ENCODE measurements at places on chromosomes 6 and 20.
A peak's percentile ranks its signal among the peaks of the same experiment; 100 is the strongest.

GRCh38 chr6:138410048-138410735 lies 6.2 kb downstream of the HEBP2 start:
- no peak for DNase-seq

GRCh38 chr20:37337208-37337991 lies 8.5 kb upstream of the SRC start:
- no peak for DNase-seq

GRCh38 chr6:147000545-147001488 lies 203.4 kb upstream of the STXBP5 start:
- no peak for DNase-seq

DNA sequence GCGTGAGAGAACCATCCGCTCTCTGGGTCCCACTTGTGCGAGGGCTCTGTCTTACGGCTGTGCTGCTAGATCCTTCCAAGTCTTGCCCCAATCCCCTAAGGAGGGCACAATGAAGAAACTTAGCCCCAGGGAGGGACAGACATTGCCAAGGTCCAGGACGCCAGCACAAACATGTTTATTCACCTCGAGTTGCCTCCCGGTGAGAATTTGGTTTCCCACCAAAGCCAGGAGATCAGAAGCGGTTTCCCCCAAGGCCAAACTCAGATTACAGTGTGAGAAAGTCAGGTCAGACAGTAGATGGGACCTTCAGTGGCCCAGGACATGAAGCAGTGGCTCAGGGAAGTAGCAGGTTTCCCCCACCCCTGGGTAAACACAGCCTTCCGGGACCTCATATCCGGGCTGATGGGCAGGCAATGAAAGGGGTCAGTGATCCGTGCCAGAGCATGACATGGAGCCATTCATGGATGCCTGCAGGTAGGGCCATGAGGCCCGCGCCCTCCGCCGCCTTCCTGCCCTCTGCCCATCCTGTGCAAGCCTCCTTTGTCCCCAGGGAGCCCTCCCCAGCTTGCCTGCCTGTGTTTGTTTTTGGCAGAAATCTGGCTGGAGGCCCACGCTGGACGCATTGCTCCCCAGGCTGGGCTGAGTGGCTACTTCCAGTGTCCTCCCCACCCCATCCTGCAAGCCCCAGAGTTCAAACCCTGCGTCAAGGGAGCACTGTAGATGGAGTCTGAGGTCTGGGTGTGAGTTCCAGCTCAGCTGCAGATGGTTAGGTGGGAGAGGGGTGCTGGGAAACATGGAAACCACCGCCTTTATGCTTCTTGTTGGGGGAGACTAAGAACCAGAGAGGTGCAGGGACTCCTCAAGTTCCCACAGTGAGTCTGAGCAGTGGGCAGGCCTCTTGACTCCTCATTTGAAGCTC lies 2.0 kb downstream of the BPIFB2 start:
- DNase-seq: no peak

DNA sequence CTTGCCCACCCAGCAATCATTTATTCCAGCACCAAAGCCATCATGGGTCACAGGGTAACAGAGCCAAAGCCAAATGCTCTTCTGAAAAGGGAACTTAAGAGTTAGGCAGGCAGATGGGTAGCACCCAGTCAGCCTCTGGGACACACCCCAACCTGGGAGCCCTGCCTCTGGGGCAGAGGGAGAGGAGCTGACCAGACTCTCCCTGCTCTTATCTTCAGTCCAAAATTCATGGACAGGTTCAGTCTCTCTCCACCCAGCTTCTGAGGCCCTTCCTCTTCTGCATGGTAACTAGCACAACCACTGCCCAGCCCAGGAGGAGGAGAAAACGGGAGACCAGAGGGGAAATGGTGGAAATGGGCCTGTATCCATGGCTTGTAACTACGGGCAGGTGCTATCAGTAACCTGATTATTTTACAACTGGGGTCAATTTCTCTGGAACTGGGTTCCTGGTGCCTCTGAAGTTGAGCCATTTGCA lies 105.4 kb downstream of the NOL4L start:
- no peak for DNase-seq

DNA sequence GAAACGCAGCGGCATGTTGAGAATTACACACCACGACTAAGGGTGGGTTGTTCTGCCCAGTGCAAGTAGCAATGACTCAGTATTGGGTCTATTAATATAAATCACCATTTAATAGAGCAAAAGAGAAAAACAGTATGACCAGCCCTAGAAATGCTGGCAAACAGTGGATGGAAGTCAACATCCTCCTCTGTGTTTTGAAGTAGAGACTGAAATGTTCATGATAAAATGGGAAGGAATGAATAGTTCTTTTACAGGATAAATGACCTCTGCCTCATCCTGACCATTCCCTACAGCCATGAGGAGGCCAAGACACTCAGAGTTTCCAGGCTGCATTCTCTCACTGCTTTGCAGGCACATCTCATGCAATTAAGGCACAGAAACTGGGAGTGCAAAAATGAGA lies 111.8 kb downstream of the PSMB1 start:
- DNase-seq: no peak

- no peak for DNase-seq
These were observed 46.9 kb downstream of the TMEM200A start for GRCh38 chr6:130412556-130413290.

DNA sequence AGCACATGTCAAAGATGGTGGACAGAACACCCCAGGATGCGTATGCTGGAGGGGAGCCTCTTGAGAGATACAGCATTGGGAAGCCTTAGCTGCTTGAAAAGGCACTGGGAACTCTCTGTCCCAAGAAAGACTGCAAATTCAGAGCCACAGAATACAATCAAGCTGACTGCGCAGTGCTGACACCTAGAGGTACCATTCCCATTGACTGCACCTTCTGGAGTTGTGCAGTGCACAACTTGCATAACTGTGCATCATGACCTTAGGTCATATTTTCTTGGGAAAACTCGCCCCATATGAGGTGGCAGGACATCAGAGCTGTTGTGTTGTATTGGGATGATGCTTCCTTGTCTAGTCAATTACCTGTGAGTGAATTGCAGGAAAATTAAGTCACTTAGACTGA lies 646.5 kb upstream of the NOX3 start:
- DNase-seq: no peak

DNA sequence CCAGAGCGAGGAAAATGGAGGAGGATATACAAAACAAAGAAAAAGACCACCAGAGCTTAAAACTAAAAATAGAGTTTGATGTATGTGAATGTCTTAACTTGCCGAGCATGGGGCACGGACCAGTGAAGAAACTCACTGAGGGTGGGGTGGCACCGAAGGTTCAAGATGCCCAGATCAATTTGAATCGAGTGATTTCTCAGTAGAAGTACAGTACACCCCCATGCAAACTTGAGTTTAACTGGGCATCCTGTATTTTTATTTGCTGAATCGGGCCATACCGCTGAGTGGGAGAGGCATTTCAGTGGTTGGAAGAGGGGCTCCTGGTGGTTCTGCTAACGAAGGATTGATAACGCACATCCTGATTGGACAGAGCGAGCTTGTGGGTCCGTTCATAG lies 81.7 kb downstream of the ANKRD60 start:
- DNase-seq: no peak

- no peak for DNase-seq
These were observed 2.8 kb upstream of the MC3R start for GRCh38 chr20:56245761-56246160.

DNA sequence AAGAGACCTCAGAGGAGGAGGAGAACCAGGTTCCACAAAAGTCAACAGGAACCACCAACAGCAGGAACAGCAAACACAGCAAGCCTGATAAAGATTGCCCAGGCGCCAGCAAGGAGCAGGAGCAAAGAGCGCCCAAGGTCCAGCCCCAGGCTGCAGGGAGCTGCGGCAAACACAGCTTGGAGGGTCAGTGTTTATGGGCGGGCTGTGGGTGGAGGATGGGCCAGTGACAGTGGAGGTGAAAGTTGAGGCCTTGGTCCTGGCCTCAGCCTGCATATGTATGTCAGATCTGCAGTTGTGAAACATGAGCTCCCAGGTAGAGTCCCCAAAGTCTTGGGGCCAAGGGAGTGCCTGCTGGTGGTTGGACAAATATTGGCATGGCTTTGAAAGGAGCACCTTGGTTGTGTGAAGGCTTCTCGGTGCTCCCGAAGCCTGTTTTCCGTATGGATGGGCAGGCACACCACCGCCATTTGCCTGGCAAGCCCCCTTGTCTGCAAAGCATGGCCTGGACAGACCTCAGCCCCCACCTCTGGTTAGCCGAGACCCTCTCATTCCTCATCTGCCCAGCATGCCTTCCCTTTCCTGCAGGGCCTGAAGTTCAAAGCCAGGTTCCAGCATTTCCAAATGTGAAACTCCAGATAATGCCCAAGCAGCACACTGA lies 2.0 kb upstream of the CAPN11 start:
- DNase-seq: no peak

GRCh38 chr20:62265365-62265764 lies 27.0 kb downstream of the OSBPL2 start:
- no peak for DNase-seq

GRCh38 chr6:85460921-85461797 lies 11.3 kb downstream of the NT5E start:
- DNase-seq: no peak

DNA sequence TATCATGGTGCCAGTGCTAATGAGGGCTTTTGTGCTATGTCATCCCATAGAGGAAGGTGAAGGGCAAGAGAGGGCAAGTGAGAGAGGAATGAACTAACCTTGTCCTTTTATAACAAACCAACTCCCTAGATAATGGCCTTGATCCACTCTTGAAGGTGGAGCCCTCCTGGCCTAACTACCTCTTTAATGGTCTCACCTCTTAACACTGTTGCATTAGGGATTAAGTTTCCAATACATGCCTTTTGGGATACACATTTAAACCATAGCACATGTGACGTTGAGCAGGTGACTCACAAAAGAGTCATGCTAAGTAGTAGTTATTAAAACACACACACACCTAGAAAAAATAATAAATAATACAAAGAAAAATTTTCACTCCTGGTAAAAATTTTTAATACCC lies 36.9 kb downstream of the CCN2 start:
- DNase-seq: no peak

GRCh38 chr6:20211037-20211940 lies 980 bp downstream of the MBOAT1 start:
- DNase-seq: no peak

DNA sequence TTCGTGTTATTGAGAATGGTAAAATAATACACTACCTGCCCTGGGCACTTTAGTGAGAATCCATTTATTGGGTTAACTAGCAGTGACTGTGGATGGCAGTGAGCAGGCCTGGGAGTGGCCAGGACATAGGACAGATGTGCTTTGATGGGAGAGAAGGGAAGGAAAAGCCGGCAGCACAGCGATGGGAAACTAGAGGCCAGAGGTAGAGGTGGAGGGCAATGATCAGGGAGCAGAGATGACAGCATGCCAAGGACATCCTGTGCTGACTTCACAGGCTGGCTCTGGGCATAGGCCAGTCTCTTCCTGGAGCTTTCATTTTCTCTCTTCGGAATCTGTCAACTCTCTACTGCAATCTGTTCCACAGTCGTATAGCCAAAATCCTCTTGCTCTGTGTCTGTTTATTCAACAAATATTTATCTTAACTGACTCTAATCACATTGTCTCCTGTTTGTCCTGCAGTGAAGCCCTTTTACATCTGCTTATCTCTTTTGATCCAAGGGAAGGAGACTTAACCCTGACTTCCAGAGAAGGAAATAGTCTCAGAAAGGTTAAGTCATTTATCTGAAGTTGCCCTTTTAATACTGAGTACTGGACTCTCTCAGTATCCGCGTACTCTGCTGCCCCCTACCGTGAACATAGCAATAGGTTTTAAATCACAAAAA lies 18.4 kb upstream of the MMP24 start:
- peak; percentile 45 for DNase-seq

GRCh38 chr6:149646599-149646998 lies 1.9 kb downstream of the KATNA1 start:
- no peak for DNase-seq

DNA sequence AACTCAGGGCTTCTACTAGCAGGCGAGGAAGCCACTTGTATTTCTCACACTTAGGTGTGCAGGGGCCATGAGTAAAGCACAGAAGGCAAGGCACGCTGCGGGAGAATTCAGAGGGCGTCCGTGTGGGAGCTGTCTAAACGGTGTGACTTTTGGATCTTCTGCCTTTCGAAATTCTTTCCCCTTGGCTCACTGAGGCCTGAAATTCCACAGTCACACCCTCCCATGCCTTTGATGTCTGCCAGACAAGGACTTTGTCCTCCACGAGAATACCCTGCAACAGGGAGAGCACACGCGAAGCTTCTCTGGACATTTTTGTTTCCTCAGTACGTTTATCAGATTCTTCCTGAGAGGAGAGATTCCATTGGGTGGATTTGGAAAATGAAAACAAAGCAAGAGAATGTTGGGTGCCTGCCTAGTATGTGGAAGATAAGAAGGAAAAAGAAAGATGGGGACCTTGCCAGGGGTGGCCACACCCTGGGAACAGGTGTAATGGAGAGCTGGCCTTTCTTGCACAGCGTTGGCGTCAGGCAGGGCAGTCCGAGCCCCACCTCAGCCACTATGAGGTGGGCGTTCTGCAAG lies 235.7 kb downstream of the MYLK4 start:
- DNase-seq: no peak

DNA sequence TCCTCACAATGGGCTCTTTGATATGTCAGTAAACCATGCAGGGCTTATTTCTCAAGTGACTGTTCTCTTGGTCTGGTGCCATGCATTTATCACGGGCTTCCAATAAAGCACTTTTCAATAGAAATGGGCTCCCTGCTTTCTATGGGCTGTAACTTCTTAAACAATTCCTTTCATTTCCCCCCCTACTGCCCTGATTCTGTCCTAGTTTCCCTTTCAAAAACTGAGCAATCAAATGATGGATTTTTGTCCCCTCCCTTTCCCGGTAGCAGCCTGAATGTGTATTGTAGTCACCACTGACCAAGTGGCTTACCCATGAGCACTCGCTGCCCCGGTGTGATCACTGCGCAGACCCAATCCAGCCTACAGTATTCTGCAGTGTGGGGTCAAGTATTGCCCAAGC lies 13.9 kb downstream of the RPS10 start:
- no peak for DNase-seq

DNA sequence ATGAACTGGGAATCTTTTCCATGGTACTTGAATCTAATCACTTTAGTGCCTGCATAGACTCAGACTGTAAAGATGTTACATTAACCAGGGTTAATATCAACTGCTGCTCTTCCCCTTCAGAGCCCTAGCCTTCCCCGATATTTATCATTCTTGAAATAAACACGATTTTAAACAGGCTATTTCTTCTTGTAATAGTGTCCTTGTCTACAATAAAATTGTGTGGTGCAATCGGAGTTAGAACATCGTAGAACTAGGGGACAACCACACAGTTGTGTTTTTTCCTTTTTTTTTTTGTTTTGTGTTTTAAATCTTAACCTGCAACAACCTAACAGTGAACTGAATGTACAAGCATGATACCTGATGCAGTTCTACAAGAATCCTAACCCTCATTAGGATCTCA lies 4.5 kb downstream of the GJA1 start:
- DNase-seq: no peak

- DNase-seq: no peak
These were observed 603.4 kb downstream of the MMUT start for GRCh38 chr6:48859562-48860123.

- DNase-seq: no peak
These were observed 218.2 kb downstream of the C6orf118 start for GRCh38 chr6:165091121-165091785.

Measured in effector memory CD4-positive, alpha-beta T cell (primary cell).